ENCODE measurements at places on chromosomes 6 and 20. TPM values are rescaled to one million over a fixed set of nuclear protein-coding genes. Genes with fewer than 3 reads are reported as not detected.

- no peak for DNase-seq
Measured at GRCh38 chr6:142485256-142485655, 183.4 kb downstream of the ADGRG6 start.

The PSORS1C1 gene
- 0.37 TPM for total RNA-seq

GRCh38 chr6:159761129-159761872 lies 544 bp upstream of the ACAT2 start:
- no peak for DNase-seq

DNA sequence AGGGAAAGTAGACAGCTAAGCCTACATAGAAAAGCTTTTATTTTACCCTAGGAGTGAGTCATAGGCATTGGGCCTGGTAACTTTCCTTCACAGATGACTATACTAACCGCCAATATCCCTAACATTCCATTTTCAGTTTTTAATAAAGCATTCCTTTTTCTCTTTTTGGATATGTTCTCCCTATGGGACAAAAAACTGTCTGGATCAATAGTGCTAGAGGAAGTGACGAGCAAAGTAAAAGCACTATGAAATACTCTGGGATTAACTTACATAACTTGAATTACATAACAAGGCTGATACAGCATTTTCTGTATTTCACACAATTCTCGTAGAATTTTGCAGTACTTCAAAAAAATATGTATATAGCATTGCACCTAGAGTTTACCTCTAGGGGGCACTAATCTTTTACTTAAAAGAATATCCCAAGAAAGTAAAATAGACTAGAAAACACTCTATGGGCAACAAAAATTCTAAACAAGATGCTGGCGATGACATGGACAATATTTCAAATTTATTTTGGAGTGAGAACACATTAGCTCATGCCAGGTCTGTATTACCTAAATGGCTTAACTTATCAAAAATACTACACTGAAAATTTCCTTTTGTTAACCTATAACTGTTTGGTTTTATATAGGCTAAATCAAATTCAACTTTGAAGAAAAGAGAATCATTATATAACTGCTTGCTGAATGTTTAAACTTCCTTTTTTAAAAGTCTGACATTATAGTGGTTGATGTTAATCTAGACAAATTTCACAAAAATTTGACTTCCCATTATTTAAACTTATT lies 66.3 kb upstream of the DST start:
- no peak for DNase-seq

- no peak for DNase-seq
Measured at GRCh38 chr6:70131528-70131927, 171.4 kb downstream of the COL9A1 start.

DNA sequence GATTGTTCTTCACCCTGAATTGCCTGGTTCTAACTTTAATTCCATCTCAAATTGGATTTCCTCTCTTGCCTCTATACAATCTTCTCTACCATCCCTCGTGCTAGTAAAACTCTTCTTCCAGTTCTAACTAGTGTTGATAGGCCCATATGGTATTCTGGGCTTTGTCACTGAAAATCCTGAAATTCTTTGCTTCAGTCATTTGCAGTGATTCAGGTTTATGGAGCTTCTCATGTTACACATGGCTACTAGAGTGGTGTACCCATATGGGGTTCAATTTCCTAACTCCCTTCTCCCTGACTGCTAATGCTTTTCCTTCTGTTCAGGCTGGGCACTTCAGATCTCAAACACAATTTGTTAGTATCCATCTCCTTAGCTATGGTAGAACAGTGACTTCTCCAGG lies 956.6 kb downstream of the KIF16B start:
- DNase-seq = no peak

The FRK gene
- total RNA-seq = 6.9 TPM

DNA sequence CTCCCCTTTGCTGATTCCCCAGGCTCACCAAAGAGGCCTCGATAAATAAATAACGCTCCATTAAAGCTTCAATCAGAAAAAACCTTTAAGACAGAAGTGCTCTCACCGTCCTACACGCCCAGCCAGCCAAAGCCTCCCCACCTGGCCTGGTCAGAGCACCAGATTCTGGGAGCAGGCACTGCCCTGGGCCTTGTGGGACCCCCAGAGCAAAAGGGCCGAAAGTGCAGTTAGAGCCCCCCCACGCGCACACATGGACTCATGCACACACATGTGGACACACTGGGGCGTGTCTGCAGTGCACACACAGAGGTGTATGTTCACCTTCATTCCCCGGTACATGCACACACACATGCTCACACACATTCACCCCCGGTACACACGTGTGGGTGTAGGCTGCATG lies 1.9 kb upstream of the NECAB3 start:
- no peak for DNase-seq

DNA sequence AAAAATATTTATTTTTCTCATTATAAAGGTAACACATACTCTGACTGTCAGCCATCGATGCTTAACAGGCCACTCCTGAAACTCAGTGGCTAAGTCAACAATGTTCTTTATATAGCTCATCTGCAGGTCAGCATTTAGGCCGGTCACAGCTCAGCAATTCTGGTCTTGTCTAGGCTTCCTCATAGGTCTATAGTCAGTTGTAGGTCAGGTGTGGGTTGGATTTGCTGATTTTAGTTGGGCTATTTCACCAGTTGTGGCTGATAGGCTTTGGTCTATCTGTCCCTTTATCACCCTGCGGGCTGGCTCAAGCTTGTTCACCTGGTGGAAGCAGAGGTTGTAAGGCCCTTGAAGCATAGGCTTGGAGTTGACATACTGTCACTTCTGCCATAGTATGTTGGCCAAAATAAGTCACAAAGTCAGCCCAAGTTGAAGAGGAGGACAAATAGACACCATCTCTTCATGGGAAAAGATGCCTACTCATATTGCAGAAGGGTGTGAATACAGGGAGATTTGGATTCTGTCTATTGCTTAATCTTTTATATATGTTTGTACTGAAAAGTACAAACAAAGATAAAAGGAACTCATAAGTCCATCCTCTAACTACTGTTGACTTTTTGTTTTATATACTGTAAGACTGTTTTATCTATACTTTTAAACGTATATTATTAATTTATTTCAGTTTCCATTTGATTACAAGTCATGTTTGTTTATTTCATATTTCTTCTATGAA lies 75.0 kb downstream of the BCKDHB start:
- no peak for DNase-seq

GRCh38 chr6:20900389-20901160 lies 366.3 kb downstream of the CDKAL1 start:
- DNase-seq = no peak

DNA sequence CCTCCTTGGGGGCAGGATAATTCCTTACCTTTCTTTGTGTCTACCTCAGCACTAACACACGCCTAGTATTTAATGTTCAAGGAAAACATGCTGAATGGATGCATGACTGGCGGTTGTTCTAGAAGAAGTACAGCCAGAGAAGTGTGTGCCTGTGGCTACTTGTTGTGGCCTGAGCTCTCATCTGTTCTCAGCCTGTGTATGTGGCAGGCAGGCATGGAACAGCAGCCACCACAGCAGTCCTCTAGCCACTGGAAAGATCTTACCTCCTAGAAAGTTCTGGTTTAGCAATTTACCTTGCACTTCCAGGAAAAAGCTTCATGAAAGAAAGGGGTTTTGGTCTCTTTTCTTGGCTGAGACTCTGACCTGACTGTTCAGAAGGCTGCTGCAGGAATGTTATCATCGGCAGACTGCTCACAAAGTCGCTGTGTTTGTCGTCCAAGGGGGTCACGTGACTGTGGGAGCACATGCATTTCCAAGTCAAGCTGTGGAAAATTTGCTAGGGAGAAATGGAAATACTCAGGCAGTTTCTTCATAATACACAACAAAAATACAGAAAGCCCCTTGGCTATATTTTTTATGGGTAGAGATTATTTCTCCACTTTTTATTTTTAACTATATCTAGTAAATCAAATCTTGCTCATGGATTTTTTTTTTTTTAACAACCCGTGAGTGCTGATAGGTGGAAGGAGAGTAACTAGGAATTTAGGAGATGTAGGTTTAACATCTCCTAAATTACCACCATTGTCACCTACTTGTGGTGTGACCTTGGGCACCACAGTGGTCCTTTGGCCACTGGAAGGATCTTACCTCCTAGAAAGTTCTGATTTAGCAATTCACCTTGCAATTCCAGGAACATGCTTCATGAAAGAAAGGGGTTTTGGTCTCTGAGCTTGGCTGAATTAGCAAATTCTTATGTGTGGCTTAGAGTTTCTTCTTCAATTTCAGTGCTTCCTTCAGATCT lies 110.8 kb upstream of the GPR6 start:
- DNase-seq = no peak

The HEY2 gene
- total RNA-seq = not detected

GRCh38 chr6:38166411-38167240 lies 347.1 kb downstream of the ZFAND3 start:
- DNase-seq = no peak

The ZSCAN23 gene
- total RNA-seq = not detected

GRCh38 chr6:125858427-125859320 lies 67.9 kb downstream of the NCOA7 start:
- peak; percentile 72 for DNase-seq

- no peak for DNase-seq
Measured at GRCh38 chr6:16124198-16125180, 4.4 kb upstream of the MYLIP start.

The SLC24A3 gene
- total RNA-seq = not detected

DNA sequence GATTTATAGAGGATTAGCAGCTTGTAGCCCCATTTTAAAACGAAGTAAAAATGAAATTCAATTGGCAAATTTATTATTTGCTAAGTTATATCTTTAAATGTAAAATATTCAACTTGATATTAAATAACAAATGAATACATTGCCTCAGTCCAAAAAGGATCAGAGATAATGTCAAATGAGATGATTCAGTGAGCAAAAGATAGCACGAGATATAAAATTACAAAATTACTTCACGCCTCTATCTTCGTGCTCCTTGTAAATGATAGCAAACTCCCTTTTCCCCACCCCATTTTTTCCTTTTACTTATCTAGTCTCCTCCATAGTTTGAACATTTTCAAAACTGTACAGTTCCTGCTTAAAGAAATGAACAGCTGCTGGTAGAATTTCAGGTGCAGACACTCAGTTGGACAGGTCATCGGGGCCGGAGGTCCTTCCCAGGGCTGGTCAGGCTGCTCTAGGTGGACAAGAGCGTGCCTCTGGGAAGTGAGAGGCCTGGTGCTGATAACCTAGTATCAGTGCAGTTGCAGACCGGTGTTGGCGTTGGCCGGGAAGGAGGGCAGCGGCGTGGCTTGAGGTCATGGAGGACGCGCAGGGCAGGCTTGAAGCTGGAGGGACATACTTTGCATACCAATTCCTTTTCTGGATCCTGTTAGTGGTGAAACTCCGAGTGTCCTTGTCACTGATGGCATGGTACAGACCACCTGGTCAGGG lies 83.9 kb downstream of the CDC5L start:
- no peak for DNase-seq

The FOXF2 gene
- total RNA-seq = 16.4 TPM

DNA sequence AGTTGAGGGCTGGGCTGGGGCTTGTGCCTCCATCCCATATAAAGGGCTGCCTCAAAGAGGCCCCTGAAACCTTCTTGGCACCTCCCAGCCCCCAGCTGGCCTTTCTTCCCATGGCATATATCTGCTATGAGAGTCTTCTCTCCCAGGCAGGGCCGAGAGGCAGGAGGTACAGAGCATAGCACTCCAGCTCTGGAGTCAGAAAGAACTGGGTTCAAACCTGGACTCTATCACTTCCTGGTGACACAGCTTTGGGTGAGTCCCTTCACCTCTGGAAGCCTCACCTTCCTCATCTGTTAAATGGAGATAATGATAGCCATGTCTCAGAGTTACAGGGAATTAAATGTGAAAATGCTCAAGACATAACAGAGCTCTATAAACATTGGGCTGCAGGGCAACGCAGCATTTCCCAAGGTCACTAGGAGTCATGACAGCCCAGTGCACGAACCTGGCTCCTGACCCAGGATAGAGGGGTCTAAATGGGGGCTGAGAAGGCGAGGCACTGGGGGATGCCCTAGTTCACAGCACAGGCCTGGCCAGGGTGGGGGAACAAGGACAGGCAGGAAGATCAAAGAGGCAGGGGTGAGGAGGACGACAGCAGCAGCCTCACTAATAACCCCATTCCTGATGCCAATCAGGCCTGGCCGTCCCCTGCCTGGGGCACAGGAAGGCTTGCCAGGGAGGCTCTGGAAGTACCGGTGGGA lies 1.9 kb downstream of the FAM83C start:
- no peak for DNase-seq

The F13A1 gene
- 0.02 TPM for total RNA-seq

Measured in NCI-H460 (cell line).